Activated gamma-delta T cell treated with Interleukin-2 at 50 U/mL for 16 hours (primary cell): ENCODE measurements at places on chromosomes 16 and 17.
A peak's percentile ranks its signal among the peaks of the same experiment; 100 is the strongest.

DNA sequence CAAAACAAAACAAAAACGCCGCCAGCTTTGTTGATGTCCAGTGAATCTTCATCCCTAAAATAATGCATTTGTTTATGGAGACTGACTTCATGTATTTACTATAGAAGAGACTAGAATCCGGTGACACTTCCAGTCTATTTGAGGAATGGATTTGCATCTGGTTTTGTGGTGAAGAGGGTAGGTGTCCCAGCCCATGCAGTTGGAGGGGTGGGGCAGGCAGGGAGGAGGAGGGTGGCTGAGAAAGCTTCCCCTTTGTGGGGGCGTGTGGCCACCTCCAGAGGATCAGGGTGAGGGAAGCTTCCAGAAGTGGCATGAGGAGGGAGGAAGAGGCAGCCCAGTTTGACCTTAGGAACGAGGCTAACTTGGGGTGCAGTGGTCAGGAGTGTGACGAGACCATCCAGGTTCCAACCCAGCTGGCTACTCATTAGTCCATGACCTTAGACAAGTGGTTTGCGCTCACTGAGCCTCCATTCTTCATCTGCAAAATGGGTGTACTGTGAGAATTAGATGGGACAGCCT is 69.5 kb downstream of the CMIP start:
- no peak for DNase-seq

- DNase-seq: no peak
These were observed 34.9 kb downstream of the PIK3R5 start for GRCh38 chr17:8930649-8931048.

DNA sequence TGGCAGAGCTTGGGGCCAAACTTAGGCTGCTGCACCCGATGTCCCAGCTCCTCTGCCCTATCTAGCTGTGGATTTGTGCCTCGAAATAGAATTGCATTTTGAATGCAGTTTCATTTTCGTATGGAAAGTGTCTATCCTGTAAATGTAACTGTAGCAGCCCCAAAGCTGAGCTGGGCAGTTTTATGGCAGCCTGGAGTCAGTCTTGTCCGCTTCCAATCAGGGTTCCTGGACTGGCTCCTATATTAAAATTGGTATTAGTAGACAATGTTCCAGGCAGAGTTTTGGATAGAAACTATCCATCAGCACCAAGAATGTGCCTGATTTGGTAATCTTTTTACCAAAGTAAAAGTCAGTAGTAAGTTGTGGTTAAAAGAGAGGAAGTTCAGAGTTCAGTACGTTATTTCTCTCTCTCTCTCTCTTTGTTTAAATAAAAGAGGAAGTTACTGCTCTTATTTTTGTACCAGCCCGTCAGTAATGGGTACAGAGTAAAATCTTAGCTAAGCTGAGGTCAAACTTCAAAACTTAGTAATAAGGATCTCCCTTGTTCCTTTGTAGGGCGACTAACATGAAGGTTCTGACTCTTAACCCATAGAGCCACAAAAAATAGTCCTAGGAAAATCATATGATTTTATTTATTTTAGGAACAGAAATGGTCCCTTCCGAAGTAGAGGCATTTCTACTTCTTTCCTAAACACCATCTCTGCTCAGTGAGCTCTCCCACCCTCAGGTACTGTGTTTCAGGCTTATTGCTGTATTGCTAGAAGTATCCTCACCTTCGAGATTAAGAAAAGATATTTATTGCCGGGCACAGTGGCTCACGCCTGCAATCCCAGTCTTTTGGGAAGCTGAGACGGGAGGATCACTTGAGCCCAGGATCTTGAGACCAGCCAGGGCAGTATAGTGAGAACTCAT is 28.0 kb downstream of the PRKCB start:
- no peak for DNase-seq

DNA sequence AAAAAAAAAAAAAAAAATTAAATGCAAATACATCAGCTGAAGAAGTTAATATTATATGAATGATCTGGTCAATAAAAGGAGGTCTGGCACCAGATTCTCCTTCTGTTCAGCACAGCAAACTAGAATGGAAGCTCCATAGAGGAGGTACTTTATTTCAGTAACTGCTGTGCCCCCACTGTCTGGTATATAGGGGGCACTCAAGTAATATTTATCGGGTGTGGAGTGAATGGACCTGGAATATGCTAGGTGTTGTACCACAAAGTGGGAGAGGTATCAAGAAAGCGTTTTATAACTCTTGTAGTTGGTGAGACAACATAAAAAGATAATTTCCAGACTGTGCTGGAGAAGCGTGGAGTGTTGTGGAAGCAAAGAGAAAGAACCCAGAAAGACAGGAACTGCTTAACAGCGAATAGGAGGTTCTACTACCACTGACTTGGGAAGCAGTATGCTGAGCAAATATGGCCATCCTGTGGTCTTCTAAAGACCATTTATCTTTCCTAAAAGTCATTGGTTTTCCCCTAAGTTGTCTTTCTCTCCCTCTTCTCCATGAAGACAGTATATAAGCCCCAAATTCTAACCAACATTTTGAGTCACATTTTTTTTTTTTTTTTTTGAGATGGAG is 12.2 kb upstream of the PRKCA start:
- no peak for DNase-seq

DNA sequence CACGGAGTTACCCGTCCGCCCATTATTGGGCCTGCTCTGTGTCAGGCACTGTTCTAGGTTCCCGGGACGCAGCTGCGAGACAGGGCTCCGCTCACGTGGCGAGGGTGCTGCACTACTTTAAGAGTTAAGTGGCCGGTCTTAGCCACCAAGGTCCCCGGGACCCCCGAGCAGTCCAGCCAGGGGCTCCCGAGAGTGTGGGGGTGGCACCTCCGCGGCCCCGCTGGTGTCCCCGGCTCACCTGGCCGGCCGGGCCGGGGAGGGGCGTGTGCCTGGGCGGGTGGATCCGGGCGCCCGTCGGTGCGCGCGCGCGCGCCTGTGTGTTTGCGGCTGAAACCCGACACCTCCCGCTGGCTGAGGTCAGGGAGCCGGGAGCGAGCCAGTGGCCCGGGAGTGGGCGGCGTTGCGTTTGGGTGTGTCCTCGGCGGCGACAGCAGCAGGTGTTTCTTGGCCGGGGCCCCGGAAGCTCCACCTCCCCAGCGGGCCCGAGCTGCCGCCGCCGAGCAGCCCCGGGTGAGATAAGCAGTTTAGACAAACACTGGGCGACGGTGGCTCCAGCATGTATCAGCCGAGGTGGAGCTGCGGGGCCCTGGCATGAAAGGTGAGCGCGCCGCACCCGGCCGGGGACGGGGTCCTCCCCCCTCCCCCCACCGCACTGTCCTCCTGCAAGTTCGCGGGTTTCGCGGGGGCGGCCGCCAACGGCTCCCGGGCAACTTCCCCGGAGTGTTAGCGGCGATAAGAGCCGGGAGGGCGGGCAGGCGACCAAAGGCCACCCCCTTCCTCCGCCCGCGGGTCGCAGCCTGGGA is at the start of gene GSE1:
Gene GSE1, plus strand, starts transcription at position 522 of the 803 bp plus-strand sequence. Its CDS starts 70 bp downstream, at position 592.
- peak; percentile 65 for DNase-seq

GRCh38 chr16:684961-685696 is 995 bp upstream of the JMJD8 start:
- DNase-seq: no peak

GRCh38 chr16:85359147-85359822 is 247.0 kb upstream of the CIBAR2 start:
- DNase-seq: no peak

DNA sequence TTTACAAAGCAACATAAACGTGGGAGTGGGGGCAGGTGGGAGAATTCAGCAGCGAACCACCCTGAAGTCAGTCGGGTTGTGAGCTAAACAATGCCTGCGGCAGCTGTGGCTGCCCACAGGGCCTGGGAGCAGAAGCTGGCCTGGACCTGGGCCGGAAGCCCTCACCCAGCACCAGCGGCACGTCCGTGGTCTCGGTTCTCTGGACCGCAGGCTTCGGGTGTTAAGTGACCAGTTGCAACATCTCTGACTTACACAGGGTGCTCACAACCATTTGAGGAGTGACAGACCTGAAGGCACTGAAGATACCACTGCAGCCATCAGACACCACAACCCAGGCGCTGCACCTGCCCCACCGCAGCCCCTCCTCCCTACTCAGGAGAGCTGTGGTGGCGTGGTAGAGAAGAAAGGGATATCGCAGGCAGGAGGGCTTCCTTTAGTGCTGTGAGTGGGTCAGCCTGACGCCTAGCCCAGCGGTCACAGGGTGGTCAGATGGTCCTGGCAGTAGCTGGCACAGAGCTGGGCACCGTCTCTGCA is 33.8 kb downstream of the CBFA2T3 start:
- no peak for DNase-seq

GRCh38 chr16:11668623-11669379 is 546 bp downstream of the SNN start:
- no peak for DNase-seq

DNA sequence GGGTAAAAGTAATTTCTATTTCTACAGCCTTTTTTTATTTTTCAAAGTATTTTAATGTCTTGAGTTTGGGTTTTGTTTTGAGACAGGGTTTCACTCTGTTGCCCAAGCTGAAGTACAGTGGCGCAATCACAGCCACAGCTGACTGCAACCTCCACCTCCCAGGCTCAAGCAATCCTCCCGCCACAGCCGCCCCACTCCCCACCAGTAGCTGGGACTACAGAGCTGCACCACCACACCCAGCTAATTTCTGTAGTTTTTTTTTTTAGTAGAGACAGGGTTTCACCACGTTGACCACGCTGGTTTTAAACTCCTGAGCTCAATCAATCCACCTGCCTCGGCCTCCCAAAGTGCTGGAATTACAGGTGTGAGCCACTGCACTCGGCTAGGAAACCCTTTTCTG is 44.0 kb downstream of the TUBD1 start:
- DNase-seq: no peak

DNA sequence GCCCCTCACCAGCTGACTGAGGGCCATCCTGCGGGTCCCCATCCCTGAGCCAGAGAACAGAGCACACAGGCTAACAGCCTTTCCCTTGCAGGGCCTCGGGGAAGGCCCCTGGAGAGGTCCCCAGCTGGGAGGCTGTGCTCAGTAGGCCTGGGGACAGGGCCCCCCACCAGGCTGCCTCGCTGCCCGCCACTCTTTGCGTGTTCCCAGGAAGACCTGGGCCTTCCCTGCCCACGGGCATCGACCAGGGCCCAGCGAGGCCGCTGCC is 785 bp downstream of the HID1 start:
- no peak for DNase-seq

- DNase-seq: no peak
These were observed 157.2 kb downstream of the ENGASE start for GRCh38 chr17:79231766-79232287.

DNA sequence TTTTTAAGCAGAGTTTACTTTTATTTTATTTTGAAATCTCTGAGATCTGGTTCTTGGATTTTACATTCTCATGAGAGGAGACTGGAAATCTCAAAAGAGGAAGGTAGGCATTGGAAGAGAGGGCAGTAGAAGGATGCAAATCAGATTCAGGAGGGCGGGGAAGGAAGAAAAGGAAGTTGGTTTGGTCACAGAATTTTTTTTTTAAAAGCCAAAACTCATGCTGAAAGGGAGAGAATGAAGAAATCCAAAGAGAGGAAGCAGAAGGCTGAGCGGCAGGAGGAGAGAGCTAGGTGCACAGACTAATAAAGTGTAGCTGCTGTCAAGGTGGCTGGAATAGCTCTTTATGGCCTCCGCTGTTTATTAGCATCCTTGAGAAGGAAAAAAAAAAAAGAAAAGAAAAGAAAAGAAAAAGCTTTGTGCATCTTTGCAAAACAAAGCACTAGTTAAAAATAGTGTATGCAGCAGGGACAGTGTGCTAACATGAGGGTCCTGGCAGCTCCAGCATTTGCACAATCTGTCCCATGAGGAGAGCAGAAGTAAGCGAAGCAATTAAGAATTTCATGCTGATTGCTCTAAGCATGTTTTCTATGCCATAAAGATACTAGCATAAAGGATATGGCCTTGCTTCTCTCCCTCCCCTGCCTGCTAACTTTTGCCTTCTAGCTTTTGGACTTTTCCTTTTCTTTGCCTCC is 194.2 kb downstream of the ZFHX3 start:
- DNase-seq: no peak

- no peak for DNase-seq
These were observed 458.6 kb upstream of the ASIC2 start for GRCh38 chr17:33751702-33752065.

- DNase-seq: no peak
These were observed 915 bp downstream of the AHSP start for GRCh38 chr16:31528523-31529107.

DNA sequence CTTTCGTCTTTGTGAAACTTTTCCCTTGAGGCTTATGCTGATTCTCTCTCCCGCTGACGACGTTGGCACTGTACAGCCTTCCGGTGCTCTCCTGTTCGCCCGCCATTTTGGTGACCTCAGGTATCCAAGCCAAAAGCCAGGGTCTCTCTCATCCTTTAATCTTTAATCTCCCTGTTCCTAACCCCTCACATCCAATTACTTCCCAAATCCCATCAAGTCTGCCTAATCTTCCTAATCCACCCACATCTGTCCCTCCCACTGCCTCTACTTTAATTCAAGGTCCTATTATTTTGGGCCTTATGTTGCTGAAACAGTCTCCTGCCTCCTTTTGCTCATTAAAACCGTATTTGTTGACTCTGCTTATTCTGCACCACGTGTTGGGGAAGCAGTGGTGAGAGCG is 7.3 kb downstream of the WRAP53 start:
- no peak for DNase-seq

- no peak for DNase-seq
These were observed 202.5 kb downstream of the ZFHX3 start for GRCh38 chr16:72845322-72846020.

DNA sequence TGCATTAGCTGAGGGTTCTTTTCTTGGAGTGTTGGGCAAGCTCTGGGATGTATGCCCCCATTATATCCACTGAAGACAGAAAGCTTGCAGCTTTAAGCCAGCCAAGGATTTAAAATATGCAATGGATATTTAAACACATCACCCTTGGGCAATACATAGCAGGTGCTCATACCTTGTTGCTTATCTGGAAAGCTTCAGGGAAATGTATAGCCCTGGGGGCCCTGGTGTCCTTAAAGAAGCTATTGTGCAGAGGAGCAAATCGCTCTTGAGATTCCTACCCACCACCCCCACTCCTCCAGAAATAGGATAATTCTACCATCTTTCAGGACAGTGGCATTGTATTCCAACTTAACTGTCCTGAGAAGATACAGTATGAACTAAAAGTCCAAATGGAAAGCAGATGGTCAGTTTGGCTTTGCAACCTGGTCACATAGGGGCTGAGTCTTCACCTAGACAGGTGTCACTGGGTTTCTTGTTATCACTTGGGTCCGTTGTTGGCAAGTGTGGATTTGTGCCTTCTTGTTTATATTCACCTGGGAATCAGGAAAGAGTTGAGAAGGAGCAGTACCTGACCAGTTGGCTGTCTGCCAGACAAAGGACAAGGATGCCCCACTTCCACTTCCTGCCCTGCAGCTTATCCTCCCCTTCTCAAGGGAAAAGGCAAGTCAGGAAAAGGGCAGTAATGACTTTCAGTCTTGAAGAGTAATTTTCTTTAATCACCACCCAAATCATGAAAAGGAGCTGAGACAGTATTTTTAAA is 3.4 kb downstream of the ANKRD40CL start:
- DNase-seq: no peak

GRCh38 chr16:68370581-68371275 is 59.9 kb downstream of the PRMT7 start:
- peak; percentile 74 for DNase-seq

- DNase-seq: no peak
These were observed 22.3 kb downstream of the CA10 start for GRCh38 chr17:52136166-52136565.
